IMR-90 (cell line): ENCODE measurements at places on chromosomes 7 and 10.

DNA sequence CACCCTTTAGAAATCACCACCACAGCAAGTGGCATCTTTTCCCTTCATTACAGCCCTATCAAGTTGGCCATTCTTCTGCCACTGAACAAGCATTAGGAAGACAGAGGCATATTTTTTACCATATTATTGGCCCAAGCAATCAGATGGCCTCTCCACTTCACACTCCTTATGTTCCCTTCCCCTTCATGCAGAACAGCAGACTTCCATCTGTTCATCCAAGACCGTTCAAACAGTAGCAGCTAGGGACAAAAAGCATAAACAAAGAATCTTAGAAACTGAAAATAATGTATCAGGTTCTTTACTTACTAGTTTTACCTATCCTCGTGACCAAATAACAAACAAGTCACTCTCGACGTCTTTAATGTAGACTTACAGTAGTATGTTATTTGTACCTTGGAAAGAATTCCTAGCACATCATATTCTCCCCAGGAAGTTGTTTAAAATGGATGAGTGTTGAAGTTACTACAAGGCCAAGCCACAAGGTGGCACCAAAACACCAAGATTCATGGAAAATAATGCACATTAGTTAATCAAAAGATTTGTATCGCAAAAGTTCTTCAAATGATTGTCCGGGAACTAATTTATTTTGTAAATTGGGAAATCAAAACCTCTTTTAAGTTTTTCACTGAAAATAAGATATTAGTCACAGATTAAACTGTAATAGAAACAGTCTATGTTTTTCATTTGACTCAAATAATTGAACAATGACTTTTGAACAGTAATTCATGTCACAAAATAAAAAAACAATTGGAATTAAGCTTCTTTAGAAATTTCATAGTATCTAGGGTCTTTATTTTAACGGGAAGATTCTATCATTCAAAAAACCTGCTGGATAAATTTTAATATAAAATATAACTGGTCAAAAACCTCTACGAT lies 112.1 kb downstream of the VPS41 start:
- DNase-seq = peak; percentile 67

DNA sequence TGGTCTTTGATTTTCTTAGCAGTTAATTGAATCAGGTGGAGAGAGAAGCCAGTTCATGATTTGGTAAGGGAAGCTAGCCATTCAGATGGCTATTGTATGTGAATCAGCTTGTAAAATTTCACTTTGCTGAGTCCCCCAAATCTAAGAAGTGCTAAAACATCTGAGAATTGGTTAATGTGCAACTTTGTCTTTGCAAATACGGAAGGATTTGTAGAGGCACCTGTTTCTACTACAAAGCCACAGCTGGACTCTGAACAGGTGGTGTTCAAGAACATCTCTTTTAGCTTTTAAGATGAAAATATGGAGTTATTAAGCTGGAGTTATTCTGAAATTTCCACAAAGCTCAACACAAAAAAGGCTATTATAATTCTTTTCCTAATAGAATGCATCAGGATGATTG lies 132.6 kb downstream of the VPS50 start:
- DNase-seq = no peak

GRCh38 chr7:18638594-18639452 lies 143.3 kb downstream of the HDAC9 start:
- peak; percentile 64 for DNase-seq

GRCh38 chr10:124138195-124138882 lies 44.9 kb upstream of the CHST15 start:
- DNase-seq = no peak

- no peak for DNase-seq
These were observed 48.8 kb upstream of the DGKI start for GRCh38 chr7:137895301-137896221.

DNA sequence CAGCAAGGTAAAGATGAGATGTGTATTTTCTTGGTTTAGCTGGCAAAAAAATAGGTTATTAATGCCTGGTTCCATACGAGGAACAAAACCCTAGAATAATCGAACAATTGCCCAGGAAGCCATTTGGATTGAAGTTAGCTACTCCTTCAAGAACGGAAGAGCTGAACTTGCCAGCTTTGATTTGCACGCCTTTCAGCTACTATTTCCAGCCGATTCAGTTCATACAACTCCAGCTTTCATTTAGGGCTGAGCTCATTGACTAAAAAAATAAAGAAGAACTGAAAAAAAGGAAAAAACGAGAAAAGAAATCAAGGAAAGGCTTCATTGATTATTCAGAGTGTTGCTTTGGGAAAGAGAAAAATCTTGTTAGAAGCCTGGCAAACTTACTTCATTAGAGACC lies 60.4 kb downstream of the PTN start:
- no peak for DNase-seq

DNA sequence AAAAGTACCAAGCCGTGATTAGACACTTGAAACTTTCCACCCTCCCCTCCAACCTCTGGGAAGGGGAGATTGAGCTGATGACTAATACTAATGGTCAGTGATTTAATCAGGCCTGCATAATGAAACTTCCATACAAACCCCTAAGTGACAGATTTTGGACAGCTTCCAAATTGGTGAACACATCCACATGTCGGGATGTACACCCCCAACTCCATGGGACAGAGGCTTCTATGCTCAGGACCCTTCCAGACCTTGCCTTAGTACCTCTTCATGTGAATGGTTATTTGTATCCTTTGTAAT lies 4.8 kb downstream of the NUB1 start:
- no peak for DNase-seq

DNA sequence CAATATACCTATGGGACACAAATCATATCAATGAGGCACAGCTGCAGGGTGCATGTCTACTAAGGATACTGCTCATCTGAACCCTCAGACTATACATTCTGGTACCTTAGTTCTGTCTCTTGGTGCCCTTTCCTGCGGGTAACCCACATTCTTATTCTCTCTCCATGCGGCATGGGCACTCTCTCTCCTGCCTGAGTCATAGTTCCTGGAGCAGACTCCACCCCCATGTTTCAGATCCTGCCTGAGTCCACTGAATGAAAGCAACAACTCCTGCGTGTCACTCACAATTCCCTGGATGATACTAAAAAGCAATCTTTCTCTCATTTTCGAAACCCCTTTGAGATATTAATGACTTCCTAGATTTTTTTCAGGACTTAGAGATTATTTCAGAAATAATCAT lies 653.1 kb upstream of the C7orf33 start:
- no peak for DNase-seq

- peak; percentile 53 for DNase-seq
These were observed 844 bp downstream of the NRF1 start for GRCh38 chr7:129612112-129613015.

DNA sequence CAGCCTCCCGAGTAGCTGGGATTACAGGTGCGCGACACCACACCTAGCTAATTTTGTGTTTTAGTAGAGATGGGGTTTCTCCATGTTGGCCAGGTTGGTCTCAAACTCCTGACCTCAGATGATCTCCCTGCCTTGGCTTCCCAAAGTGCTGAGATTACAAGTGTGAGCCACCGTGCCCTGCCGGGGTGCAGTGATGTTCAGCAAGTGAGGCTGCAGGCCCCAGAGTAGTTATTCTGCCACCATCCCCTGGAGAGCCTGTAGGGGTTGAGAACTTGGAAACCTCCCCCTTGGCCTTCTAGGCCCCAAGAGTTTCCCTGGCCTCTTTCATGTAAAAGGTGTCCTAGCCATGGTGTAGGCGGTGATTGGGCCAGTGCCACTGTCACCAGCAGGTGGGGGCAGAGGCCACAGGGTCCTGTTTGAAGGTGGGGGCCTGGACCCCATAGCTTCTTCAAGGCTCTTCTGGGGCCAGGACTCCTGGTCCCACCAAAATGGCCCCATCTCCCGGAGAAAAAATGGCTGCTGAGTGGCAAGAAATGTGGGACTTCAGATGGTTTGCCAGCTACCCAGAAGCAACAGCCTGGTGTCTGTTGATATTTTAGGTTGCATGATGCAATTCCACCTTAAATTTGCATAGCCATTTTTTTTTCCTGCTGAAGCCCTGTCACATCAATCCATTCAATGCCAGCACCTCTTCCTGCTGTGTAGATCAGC lies 25.5 kb upstream of the INMT start:
- no peak for DNase-seq

DNA sequence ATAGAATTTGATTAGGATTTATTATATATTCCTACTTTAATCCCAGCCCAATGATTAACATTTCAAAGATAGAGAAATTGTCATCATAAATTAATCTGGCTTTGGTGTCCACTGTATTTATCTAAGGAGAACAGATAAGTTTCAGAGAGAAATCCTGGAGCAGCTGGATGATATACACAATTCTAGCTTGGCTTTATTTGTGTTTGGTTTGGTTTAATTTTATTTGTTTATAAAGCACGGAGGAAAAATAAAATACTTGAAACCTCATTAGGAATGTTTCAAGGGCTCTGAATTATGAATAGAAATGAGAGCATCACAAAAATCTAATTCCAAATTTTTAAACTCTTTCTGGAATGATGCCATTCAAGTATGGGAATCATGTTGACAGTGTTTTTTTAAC lies 42.1 kb downstream of the SEMA3D start:
- no peak for DNase-seq

DNA sequence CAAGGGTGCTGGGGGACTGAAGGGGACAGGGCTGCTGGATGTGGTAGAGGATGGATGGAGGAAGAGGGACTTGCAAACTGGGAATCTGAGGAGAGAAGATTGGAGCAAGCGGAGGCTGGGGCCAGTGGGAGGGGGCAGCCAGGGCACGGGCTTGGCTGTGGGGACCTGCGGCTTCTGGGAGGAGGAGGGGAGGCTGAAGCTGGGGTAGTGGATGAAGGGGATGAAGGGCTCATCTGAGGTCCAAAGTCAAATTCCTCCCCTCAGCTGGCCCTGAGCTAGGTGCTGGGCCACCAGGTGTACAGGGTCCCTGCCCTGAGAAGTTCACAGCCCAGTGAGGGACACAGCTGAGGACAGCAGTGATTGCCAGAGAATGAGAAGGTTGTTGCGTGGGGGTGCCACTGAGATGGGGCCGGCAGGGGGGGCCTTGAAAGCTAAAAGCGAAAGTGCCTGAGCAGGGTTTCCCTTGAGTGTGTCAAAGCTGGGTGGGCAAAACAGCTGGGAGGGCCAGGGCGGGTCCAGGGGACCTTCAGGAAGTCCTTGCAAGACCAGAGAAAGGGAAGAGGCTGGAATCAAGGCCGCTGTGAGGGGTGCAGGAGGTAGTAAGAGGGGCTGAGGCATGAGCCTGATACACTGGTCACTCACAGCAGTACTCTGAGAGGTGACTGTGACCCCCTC lies 75.2 kb downstream of the MYL10 start:
- no peak for DNase-seq

DNA sequence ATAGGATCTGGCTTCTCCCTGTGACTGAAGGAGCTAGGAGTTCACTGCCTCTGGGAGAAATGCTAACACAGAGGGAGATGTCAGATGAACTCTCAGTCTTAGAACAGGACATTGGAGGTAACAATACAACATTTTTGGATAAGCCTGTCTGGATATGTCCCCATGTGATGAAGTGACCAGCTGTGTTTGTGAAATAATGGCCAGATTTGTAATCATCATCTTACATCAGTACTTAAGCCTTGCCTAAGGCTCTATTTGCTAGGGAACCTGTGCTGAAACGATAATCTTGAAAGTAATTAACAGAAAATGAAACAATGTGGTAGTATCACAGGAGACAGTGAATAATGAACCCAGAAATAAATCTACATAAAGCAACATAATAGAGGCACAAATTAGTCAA lies 56.2 kb downstream of the CRPPA start:
- no peak for DNase-seq

DNA sequence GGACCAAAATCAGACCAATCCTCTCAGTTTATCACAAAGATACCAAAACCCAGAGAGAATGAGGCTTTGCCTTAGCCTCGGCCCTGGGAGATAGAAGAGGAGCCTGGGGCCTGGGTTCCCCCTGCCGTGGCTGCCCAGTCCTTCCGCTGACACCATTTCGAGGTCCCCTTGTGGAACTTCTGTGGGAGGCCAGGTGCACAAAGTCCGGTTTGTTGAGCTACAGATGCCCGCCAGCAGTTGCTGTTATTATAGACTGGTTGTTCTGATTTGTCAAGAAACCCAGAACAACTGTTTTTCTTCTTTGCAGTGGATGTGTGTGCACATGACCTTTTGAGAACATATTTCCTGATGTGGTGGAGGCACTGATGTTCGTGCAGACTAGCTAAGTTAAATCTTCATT lies 47.6 kb downstream of the CUX1 start:
- no peak for DNase-seq

GRCh38 chr10:129517680-129518057 lies 50.6 kb downstream of the MGMT start:
- no peak for DNase-seq
